Glutamatergic neuron (in vitro differentiated cells): ENCODE measurements at places on chromosomes 6 and 20.

GRCh38 chr6:139882977-139883728, 508.7 kb upstream of the CITED2 start:
- DNase-seq = no peak

GRCh38 chr20:59008715-59009336, 1.8 kb upstream of the CTSZ start:
- peak; percentile 2 for DNase-seq

DNA sequence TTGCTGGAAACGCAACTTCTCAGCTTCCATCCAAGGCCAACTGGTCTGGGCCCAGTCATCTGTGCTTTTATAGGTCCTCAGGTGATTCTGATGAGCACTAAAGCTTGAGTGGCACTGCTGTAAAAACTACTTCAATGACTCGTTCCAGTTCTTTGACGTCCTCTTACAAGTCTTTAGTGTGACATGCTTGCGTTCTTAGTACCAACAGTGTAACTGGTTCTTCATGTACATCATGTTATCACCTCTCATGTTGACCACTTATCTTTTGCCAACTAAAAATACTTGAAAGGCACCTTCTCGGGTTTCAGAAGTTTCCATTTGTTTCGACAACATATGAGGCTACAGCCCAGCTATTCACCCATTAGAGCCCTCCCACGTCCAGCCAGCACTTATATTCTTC, 468.9 kb downstream of the PRKN start:
- DNase-seq = no peak

GRCh38 chr20:58023781-58024180, 204.7 kb downstream of the ANKRD60 start:
- DNase-seq = no peak

- no peak for DNase-seq
Measured at GRCh38 chr6:154367839-154368695, 11.5 kb upstream of the IPCEF1 start.

GRCh38 chr6:94272327-94272726, 853.0 kb upstream of the EPHA7 start:
- no peak for DNase-seq

DNA sequence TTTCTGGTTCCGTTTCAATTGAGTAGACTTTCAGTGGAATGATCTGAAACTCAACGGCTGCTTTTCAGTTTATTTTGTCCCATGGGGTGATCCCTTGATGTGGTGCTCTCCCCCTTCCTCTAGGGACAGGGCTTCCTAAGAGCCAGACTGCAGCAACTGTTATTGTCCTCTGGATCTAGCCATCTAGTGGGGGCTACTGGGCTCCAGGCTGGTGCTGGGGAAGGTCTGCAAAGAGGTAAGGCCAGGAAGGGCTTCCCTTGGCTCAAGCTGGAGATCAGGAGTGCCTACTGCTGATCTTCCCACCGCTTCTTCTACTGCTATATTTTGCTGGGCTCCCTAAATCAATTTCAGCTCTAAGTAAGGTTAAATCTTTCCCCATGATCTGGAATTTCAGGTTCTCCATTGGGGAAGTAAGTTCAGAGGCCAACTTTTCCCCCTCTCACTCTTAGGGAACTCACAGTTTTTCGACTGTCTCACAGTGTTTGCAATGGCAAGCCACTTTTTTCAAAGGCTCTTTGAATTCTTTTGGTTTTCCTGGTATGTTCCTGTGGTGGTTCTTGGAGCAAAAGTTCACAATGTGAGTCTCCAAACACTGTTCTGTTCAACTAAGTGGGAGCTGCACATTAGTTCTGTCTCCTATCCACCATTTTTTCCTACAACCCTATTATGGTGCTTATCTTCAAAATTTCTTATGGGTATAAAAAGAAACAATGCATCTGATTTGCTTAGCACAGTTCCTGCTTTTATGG, 286.2 kb upstream of the EXOC2 start:
- no peak for DNase-seq

- no peak for DNase-seq
Measured at GRCh38 chr20:22768266-22769178, 184.2 kb upstream of the FOXA2 start.

- no peak for DNase-seq
Measured at GRCh38 chr20:52572687-52573086, 381.1 kb upstream of the ZFP64 start.

- DNase-seq = no peak
Measured at GRCh38 chr6:144063246-144063743, 32.1 kb downstream of the SF3B5 start.

DNA sequence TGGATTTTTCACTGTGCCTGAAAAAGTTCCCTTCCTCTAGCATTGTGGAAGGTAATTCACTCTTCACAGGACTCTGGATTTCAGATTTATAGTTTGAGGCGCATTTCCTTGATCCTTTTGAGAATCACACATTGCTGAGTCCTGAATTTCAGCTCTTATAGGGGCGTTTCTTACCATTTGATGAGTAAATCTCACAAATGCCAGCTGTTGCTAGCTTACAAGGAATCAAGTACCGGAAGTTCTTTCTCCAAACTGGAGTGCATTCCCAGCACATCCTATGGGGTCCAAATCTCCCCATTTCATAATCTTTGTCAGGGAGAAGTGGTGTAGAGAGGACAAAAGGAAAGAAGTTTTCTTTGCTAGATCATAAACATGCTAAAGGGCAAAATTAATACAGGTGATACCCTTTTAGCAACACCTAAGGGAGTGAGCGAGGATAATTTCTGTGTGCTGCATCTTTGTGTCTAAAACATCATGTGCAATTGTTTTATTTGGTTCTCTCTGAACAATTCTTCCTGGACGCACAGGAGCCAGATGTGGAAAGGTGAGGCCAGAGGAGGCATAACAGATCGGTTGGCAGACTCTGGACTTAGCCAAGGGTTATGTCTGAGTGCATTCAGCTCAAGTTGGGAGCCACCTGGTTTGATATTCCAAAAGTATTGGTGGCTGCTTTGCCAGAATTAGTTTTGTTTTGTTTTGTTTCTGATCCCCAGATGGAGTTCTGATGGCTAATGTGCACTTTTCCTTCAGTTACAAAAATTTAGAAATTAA, 37.4 kb upstream of the EYA2 start:
- DNase-seq = no peak

DNA sequence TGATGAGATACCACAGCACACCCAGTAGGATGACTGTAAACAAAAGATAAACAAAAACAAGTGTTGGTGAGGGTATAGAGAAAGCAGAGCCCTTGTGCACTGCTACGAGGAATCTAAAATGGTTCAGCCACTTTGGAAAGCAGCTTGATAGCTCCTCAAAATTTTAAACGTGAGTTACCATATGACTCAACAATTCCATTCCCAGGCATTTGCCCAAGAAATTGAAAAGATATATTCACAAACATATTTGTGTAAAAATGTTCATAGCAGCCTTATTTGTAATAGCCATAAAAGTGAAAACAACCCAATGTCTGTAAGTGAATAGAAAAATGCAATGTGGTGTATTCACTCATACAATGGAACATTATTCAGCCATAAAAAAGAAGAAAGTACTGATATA, 141.0 kb upstream of the BTBD3 start:
- DNase-seq = no peak

- no peak for DNase-seq
Measured at GRCh38 chr6:5782783-5783547, 223.8 kb downstream of the NRN1 start.

GRCh38 chr6:81553216-81553615, 199.3 kb downstream of the TENT5A start:
- no peak for DNase-seq

- no peak for DNase-seq
Measured at GRCh38 chr6:133966654-133967329, 13.8 kb downstream of the TBPL1 start.

DNA sequence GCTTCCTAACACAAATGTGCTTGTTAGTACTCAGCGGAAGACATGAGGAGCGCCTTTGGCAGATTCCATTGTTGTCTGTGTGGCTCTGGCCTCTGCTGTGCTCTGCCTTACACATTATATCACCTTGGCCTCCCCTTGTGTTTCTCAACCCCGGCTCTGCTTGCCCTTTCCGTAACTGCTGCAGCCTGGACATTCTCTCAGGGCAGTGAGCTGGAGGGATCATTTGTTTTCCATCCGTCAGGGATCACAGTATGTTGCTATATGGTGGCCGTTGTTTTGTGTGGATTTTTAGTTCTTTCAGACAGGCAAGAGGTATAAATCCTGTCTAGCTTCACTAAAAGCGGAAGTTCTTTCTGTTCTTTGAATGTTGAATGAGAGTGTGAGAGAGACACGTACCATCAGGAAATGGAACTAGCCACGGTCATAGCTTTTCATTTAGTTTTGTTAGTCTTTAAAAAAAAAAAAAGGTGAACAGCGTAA, 175.1 kb downstream of the JARID2 start:
- DNase-seq = no peak

DNA sequence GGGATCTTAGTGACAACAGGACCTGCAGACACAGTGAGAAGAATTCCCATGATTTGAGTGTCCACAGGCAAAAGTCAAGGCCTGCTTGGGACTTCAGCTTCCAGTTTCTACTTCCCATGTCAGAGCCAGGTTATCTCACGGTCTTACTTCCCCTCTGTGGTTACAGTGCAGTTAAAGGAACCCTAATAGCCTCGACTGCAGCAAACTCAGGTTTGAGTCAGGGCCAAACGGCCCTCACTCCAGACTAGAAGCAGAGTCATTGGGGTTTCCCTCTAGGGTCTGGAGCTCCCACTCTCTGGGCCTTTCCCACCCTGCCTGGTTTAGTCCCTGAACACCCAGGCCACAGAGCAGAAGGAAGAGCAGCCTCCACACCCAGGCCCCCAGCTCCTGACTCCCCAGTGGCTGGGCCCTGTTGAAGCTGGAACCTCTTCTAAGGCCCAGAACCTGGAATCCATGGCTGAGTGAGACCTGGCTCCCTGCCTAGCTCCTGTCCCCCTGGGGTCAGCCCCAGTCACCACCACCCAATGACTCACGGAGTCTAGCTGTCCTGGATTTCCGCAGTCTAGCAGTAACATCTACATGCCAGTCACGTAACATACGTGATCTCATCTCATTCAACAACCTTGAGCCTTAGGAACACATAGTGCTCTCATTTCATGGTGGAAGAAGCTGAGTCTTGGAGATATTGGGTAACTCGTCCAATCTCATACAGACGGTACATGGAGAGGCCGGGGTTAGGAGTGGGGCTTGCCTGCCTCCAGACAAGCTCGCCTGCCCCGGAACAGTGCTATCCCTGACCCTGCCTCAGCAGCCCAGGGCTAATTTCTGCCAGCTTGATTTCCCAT, 9.2 kb upstream of the GHRH start:
- no peak for DNase-seq

- no peak for DNase-seq
Measured at GRCh38 chr6:4169028-4169789, 33.8 kb upstream of the ECI2 start.

- no peak for DNase-seq
Measured at GRCh38 chr6:160202411-160202810, 56.2 kb downstream of the SLC22A2 start.

- DNase-seq = no peak
Measured at GRCh38 chr6:157302736-157303135, 20.6 kb downstream of the TMEM242 start.

GRCh38 chr6:67883500-67884366, 751.3 kb upstream of the ADGRB3 start:
- DNase-seq = no peak

DNA sequence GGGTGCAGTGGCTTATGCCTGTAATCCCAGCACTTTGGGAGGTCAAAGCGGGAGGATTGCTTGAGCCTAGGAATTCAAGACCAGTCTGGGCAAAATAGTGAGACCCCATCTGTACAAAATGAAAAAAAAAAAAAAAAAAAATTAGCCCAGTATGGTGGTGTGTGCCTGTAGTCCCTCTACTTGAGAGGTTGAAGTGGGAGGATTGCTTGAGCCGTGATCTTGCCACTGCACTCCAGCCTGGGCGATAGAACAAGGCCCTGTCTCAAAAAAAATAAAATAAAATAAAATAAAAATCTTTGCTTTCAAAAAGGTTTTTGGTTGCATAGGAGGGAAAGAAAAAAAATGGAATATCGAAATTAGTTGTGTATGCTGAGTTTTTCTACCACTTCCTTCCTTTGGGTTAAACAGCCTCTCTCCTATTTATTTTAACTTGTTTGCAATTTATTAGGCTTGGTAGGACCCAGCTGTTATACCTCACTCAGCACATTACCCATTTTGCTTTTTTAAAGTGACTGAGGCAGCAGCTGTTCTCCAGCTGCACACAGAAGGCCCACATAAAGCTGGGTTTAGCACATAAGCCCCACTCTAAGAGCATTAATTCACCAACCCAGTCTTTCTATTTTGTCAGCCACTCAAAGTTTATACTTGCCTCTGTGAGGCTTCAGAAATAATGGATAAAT, 152.3 kb downstream of the ZFAND3 start:
- DNase-seq = no peak

DNA sequence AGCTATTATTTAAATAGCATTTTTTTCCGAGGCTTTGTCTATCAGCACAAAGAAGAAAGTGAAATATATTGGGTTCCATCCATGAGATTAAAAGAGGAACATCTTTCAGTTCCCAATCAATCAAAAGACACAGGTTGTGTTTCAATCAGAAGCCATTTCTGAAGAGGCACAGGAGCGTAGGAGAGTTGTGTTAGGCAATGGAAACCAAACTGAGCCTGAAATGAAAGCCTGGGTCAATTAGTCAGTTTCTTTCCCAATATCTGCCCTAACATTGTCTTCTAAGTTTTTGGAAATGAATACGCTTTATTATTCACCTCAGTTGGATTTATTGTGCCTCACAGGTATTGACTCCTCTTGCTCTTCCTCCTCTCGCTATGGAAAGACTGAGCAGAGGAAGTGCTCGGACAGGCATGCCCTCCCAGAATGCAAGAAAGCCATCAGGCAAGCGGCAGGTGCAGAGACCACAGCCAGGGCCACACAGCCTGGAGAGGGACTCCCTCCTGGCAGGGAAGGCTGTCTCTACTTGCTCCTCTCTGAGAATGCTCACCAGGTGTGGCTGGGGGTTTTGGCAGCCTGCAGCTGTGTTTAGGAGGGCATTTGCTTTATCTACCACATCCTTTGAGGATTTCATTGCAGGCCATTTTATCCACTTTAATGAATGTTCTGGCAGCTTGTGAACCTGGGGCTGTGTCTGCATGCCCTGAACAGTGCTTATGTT, 100.8 kb upstream of the NEDD9 start:
- DNase-seq = no peak

- DNase-seq = no peak
Measured at GRCh38 chr6:36248980-36249379, 20.9 kb upstream of the PNPLA1 start.

GRCh38 chr6:34237722-34238584, 1.3 kb downstream of the HMGA1 start:
- peak; percentile 71 for DNase-seq

GRCh38 chr20:50305636-50306477, 115.2 kb downstream of the CEBPB start:
- DNase-seq = no peak

- no peak for DNase-seq
Measured at GRCh38 chr6:28488916-28489365, 26.7 kb downstream of the GPX6 start.

DNA sequence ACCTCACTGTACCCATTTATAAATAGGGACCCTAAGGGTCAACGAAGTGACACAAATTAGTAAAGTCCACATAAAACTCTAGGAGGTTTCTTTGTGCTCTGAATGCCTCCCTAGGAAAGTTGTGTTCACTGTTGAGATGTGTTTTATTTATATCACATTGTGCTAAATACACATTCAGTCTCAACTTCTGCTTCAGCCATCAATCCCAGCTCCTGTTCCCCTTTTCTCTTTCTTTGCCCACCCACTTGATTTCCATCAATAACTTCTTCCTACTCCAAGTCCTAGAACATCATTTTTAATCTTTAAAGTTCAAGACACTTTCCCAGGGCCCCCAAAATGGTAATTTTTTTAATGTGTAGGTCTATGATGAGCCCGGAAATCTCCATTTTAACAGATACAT, 208.3 kb upstream of the RAB32 start:
- DNase-seq = no peak
